Renal cortical epithelial cell (primary cell): ENCODE measurements at places on chromosomes 6 and 20.
A peak's percentile ranks its signal among the peaks of the same experiment; 100 is the strongest.

- no peak for DNase-seq
Measured at GRCh38 chr6:36962874-36963273, 8.3 kb downstream of the PI16 start.

GRCh38 chr20:43983359-43983758 is 68.7 kb downstream of the TOX2 start:
- DNase-seq: no peak

DNA sequence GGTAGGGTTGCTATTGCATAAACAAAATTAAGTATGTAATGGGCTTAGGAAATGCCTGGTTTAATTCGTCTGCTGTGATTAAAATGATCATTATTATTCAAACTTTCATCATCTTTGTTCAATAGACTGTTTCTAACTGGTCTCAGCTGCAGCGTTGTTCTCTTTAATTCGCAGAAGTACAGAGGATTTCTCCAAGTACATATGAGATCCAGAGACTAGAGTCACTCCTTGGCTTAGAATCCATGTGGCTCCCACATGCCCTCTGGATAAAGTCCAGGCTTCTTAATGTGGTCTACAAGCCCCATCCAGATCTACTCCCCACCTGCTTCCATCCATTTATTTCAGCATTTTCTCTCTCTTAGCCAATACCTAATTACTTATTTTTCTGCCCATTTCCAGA is 1.1 kb upstream of the ZBTB24 start:
- DNase-seq: no peak

DNA sequence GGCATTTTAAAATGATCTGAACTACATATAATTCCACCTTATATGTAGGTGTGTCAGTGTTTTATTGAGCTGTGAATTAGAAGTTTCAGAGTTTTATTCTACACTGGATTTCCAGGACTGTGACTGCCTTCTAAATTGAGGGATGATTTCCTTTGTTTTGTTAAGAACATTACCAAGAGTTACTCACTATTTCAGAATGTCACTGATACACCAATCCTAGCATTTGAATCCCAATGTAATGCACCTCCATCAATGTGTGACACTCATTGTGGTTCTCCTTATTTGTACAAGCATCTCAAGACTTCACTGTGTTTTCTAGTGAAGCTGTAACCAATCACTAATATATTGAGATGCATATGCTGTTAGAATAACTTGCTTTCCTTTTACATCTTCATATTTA is 86.8 kb downstream of the PLCB1 start:
- DNase-seq: peak; percentile 81

DNA sequence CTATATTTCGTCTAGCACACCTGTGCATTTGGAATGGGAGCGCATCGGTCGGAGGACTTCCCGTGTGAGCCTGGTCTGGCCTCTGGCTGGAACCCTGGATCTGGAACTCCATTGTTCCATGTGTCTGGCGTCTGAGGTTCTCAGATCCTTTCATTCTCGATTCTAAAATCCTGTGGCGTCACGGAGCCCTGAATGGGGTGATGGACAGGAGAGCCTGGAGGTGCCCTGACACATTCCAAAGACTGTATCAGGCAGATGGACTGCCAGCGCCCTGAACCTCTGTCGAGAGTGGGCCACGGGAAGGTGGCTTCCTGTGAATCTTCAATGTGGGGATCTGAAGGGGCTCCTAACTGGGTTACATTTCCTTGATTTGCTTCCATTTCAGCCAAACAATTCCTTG is 20.6 kb downstream of the MYH7B start:
- DNase-seq: no peak

- DNase-seq: no peak
Measured at GRCh38 chr20:11379257-11380011, 538.3 kb upstream of the BTBD3 start.

DNA sequence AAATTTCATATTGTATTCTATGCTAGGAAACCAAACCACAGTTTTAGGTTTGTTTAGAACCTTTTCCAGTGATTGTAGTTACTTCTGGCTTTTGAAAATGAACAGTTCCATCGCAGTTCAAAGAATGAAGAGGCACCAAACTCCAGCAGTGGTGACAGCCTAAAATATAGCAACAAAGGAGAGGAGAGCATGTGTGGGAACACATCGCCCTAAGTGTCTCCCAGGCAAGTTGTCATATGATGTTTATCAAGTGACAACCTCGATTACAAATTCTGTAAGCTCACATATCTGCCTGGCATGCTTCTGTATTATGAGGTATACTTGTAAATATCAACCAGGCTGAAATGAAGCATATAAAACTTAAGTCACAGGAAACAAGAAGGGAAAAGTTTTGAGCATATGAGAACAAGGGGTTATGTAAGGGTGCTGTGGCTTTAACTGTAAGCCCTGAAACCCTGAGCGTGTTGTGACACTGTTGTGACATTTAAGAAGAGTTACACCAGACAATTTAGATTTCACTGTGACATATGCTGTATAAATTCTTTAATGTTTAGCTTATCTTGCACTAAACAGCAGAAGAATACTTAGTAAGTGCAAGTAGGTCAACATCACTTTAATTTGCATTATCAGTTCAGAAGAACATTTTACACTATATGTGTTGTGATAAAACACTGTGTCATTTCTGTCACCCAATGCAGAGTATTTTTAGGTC is 29.1 kb upstream of the FBXL4 start:
- DNase-seq: no peak

GRCh38 chr20:17612287-17612991 is 42.6 kb downstream of the DSTN start:
- DNase-seq: no peak

GRCh38 chr6:17536586-17536985 is 63.5 kb upstream of the FAM8A1 start:
- DNase-seq: no peak

DNA sequence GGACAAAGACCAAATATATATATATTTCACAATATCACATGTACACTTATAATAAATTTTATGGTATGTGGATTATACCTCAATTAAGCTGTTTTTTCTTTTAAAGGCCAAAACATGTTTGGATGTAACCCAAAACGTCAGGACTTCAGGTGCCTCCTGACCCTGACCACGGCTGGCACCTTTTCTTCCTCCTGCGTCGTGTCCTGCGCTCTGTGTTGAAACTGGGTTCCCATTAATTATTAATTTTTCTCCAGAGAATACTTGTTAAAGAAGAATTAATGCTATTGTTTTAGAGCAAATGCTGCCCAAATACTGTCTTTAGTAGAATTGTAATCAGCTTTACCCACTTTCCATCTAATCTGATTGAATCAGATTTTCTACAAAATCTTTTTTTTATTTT is 46.7 kb upstream of the VSX1 start:
- DNase-seq: no peak

DNA sequence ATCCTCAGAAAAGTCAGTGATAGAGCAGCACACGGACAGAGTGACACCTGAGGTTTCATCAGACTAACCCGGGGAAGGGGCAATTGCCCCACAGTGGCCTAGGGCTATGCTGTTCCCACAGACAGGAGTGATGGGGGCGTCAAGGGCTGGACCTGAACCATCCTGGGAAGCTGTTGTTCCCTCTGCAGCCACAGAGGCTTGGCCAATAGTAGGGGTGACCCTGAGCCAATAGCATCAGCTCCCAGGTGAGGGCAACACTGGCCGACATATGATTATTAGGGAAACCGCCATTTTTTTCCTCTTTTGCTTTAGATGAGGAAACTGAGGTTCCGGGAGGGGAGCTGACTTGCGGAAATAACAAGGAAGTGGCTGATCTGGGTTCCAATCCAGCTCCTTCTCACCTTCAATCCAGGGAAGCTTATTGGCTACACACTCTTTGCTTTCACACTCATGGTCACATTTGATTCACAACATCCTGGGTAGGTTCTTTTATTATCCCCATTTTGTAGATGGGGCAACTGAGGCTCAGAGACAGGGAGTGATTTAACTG is 126.0 kb downstream of the BMP7 start:
- DNase-seq: no peak

- DNase-seq: no peak
Measured at GRCh38 chr6:72559555-72559954, 62.3 kb upstream of the KCNQ5 start.

DNA sequence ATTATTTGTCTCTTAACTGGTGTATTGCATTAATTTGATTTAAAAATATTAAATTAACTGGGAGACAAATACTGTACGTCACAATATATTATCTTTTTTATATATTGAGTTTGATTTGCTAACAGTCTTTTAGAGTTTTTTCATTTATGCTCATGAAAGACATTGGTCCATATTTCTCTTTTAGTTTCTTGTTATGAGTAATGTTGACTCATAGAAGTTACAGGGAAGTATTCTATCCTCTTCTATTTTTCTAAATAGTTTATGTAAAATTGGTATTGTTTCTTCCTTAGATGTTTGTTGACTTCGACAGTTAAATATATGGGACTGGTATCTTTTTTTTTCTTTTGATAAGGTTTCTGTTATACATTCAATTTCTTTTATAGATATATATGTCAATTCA is 1115.6 kb upstream of the CITED2 start:
- peak; percentile 13 for DNase-seq

DNA sequence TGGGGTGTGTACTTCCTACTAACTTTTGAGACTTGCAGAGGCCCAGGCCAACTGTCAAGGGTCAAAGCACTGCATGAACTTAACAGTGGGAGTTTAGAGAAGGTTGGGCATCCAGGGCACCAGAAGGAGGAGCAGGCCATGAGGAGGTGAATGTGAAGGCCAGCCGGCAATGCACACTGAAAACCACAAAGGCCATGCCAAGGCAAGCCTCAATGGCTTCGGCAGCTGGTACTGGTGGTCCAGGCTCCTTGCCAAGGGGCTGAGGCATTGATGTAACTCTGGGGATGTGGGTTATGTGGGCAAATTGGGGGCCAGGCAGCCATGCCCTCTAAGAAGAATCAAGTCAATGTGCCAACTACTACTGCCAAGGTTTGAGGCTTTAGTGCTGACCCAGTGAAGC is 222.4 kb downstream of the UNC5CL start:
- DNase-seq: no peak

- no peak for DNase-seq
Measured at GRCh38 chr20:40683221-40683893, 5.7 kb downstream of the MAFB start.

DNA sequence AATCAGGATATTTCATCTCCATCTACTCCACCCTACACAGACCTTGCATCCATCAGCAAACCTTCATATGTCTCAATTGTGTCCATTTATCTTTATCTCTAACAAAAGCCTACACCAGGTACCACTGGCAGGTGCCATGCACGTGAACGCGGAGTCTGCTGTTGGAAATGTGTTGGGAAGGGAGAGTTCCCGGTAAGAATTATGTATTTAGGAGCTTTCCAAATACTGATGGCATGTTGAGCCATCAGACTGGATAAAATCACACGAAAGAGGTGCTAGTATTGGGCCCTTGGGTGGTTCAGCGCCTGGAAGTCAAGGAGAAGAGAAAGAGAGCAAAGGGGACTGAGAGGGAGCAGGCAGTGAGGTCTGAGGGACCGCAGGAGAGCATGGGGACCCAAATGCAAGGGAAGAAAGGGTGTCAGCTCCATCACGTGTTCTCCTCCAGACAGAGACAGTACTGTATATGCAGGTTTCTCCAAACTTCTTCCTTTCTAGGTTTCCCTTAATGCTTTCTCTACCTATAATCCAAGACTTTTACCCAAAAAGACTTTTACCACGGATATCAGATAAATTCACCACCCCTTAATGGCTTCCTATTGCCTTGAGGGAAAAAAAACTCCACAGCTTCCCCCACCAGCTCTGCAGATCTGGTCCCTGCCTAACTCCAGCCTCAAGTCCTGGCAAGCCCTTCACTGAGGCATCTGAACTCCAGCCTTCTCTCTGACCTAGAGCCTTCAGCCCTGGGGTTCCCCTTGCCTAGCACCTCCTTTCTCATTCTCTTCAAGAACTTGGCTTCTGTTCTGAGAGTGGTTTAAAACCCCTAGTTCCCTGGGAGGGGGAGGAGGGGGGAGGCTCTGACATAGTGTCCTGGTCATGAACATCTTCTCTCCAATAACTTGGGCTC is 4.8 kb upstream of the ZNF217 start:
- DNase-seq: no peak

GRCh38 chr6:84282550-84282949 is 55.1 kb upstream of the CEP162 start:
- DNase-seq: no peak

DNA sequence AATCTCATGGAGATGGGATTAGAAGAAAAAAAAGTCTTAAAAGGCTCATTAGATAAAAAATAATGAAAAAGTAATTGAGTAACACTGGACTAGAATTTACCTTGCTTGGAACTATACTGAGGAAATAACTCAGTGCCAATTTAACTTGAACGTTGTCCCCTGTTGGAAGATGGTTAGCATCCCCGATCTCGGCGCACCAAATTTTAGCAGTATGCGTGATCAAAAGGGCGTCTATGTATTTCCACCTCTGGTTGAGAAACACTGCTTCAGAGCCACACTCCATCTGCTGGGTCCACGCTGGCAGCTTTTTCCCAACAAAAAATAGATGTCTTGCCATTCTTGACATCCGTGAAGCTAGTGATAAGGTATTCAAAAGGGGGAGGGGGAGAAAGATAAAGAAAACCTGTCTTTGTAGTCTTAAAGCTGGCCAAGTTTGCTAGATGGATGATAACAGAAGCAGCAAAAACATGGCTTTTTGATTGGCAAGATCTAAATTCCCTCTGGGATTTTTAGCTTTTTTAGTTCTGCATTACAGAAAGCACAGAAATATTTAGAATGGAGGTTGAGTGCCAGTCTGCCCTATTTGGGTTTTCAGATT is 6.4 kb downstream of the HINT3 start:
- DNase-seq: no peak

DNA sequence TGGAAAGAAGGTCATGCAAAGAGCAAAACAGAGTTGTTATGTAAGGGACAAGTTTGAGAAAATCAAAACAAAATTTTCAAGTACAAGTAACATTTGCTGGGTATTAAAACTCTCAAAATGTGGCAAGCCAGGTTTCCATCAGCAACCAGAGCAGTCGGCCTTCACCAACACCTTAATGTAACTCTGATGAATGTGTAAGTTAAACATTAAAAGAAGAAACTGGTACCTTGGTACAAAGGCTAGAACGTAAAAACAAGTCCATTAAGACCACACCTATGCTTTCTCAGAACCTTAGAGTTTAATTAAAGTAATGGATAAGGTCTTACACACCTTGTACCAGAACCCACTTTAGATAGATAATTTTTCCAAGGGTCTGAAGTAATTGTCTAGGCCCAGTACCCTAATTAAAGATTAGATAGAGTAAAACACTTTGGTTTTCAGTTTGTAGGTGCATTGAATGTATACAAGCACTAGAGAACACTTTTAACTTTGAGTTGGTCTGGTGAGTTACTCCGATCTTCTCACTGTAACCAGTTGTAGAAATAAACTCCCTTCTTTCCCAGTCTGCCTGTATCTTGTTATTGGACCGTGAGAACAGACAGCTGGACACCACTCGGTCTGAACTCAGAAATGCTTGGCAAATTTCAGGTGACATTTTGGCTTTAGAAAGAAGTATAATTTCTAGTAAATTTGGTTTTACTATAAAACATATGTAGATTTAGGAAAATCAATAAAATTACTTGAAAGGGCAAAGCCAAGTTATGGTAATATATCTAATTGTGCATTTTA is 319.4 kb downstream of the HTR1B start:
- DNase-seq: peak; percentile 48

GRCh38 chr20:8388141-8388540 is 256.1 kb downstream of the PLCB1 start:
- DNase-seq: peak; percentile 68

GRCh38 chr6:5302220-5302946 is 41.1 kb downstream of the FARS2 start:
- DNase-seq: no peak
